ENCODE measurements at places on chromosomes 2 and 18. TPM values are rescaled to one million over a fixed set of nuclear protein-coding genes. Genes with fewer than 3 reads are reported as not detected.

DNA sequence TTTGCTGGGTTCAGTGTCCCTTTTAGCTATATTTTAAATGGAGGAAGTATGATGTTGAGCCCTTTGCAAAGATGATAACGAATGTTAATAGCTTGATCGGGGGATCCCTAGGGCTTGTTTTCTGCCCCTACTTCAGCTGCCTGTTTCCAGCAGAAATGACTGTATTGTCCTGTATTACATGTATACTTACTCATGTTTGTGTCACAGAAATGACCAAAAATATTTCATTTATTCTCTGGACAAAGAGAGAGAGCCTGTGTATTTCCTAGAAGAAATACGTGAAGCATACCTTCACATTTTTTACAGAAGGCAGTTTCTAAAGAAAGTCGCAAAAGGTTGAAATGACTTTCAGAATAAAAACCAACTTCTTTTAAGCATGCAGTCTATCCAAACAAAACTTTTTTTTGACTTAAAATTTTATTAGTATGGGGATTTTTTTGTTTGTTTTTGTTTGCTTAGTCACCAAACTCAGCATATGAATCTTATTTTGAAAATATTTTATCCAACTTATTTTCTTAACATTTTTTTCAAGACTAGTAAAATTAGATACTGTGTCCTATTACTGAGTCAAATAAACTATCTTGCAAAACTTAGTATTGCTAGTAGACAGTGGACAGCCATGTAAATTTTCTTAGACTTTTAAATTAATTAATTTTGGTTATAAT lies 68.9 kb downstream of the PTRHD1 start:
- DNase-seq: no peak

DNA sequence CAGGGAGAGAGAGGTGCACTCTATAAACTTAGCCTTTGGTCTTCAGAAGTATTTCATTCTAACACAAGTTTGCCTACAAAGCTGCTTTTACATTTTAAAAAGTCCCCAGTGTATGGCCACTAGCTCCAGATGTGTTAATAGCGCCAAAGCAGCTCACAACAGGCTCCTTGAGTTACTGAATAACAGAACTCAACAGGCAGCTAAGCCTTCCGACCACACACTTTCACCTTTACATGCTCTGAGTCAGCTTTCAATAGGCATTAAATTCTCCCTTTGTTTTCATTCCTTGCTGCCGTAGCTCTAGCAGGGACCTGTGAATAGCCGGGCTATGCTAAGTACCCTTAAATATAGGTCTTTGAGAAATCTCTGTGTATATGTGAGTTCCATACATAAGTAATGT lies 262.8 kb upstream of the PARD3B start:
- DNase-seq: no peak

The SLC16A14 gene
- 4.9 TPM for polyA plus RNA-seq

The CRACDL gene
- polyA plus RNA-seq: 6.2 TPM

The CRYGD gene
- polyA plus RNA-seq: not detected

- no peak for DNase-seq
These were observed 22.8 kb upstream of the ASB18 start for GRCh38 chr2:236286873-236287545.

The CCL20 gene
- polyA plus RNA-seq: 1.5 TPM

DNA sequence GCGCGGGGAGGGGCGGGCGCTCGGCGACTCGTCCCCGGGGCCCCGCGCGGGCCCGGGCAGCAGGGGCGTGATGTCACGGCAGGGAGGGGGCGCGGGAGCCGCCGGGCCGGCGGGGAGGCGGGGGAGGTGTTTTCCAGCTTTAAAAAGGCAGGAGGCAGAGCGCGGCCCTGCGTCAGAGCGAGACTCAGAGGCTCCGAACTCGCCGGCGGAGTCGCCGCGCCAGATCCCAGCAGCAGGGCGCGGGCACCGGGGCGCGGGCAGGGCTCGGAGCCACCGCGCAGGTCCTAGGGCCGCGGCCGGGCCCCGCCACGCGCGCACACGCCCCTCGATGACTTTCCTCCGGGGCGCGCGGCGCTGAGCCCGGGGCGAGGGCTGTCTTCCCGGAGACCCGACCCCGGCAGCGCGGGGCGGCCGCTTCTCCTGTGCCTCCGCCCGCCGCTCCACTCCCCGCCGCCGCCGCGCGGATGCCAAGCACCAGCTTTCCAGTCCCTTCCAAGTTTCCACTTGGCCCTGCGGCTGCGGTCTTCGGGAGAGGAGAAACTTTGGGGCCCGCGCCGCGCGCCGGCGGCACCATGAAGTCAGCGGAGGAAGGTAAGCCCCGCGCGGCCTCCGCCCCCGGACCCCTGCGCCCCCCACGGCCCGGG lies at the start of gene NFATC1:
Gene NFATC1 (plus strand): TSS at position 170 of the 644 bp plus-strand sequence. CDS start 295 bp downstream, at position 465.
- no peak for DNase-seq

DNA sequence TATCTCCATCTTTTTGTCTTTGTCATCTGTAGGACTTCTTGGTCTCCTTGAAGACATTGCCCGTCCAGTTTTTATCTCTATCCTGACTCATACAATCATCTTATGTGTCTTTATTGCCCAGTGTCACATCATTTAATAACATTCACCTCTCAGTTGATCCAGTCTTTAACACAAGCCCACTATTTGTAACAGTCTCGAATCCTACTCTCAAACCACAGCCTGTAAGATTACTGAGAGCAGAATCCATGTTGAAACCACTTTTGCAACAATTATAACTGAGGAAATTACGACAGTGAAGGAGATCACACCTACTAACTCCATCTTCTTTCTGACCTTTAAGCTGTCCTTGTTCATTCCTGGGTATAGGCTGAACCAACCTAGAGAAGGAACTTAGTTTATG lies 1206.0 kb upstream of the ZEB2 start:
- DNase-seq: no peak

GRCh38 chr2:207437524-207438143 lies 92.1 kb upstream of the CREB1 start:
- peak; percentile 21 for DNase-seq

DNA sequence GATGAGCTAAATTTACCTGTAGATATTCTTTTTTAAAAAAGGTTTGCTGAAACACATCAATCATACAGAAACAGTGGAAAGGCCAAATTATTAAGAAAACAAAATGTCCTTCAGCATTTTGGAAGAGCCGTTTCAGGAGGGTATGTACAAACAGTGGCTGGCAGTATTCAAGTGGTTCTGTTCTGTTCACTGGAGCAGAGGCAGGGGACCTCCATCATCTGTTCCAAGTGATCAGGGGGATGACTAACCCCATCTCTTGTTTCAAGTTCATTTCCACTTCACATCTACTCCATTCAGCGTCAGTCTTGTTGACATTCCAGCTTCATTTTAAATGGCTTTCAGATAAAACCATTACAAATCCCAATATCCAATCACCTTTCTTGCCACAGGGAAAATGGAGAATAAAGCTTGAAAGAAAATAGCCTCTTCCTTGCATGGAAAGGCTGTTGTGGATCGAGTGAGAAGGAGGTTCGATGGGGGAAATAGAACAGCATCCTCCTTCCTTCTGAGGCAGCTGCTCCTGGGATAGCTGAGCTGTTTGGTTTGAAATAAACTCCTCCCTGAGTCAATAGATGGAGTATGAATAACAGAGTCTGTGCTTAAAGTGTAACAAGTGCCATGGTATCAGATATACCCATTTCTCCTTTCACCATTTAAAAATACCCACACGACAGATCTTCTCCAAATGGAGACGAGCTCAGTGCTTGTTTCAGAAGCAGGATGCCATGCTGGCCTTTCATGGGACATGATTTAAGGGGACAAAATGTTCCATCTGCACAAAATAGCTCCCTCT lies 63.7 kb upstream of the OTOF start:
- no peak for DNase-seq

GRCh38 chr2:232549655-232550353 lies 553 bp downstream of the TIGD1 start:
- no peak for DNase-seq

GRCh38 chr18:8807488-8807805 lies 102.1 kb downstream of the MTCL1 start:
- DNase-seq: no peak
